Stromal cell of bone marrow (primary cell): ENCODE measurements at places on chromosomes 2 and 18.

GRCh38 chr2:205161156-205161839, 521.0 kb upstream of the NRP2 start:
- no peak for DNase-seq

GRCh38 chr2:45723857-45724256, 72.4 kb downstream of the PRKCE start:
- no peak for DNase-seq

DNA sequence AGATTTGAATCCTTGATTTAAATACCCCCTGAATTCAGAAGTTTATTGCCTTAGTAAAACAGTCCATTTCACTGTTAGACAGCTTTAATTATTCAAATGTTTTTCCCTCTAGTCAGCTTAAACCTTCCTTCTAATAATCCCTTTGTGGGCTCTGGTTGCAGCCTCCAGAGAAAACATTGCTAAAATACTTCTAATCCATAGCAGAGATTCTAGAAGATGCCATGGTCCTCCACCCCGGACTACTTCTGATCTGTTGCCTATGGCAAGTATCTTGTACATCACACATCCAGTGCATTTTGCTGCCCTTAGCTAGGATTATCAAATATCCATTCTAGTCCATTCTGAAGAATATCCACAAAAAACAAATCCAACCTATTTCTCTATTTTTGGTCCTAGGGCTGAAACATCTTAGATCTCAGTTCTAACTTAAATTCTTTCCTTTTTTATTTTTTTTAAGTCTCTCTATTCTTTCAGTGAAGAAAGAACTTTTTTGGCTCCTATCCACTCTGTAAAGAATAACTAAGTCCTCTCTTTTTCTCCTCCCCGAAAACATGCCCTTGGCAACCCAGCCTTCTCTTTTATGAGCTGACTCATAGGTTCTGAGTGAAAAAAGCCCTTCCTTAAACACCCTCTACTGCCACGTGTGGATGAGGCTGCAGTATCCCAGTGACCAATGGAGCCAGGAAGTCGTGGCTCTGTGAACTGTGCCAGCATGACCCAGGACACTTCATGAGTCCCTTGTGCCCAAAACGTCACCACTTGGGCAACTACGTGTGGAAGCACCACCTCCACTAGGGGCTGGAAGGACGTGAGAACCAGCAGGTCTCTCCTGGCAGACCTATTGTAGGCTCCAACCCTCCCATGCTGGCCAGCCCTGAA, 349.8 kb downstream of the TNS1 start:
- DNase-seq = peak; percentile 97

GRCh38 chr2:12642332-12642731, 74.4 kb upstream of the TRIB2 start:
- DNase-seq = no peak

DNA sequence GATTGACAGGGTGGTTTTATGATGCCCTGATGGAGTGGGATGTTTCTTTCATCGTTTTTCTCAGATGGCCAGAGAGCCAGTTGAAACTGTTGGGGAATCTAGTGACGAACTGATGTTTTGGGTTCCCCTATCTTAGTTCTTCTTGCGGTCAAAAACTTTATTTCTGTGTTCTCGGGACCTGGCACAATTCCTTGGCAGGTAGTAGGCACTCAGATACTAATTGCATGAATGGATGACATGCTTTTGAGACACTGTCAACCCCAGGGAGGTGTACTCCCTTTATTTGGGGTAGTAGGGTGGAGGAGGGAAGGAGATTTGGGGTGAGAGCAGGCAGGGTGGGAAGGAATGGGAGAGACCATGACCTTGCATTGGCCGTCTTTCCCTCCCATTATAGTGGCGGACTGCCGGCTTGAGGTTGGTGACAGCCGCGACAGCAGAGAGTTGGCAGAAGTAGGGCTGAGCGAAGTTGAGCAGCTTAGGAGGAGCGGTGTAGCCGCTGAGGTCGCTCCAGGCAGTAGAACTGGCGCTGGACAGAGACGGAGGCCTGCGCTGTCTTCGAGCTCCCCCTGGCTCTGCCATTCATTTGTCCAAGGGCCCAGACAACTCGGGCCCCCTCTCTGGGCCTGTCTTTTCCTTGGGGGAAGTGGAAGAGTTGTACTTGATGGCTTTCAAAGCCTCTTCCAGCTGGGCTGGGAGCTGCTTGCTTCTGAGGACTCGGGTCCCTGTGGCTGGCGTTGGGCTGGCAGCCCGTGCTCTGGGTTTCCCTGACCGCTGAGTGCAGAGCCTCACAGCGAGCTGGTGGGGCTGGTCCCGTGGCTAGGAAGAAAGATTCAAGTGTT, 2.6 kb downstream of the TET3 start:
- no peak for DNase-seq

- DNase-seq = no peak
These were observed 468 bp upstream of the SATB2 start for GRCh38 chr2:199458009-199458805.

- no peak for DNase-seq
These were observed 97.7 kb downstream of the XRCC5 start for GRCh38 chr2:216206821-216207220.

DNA sequence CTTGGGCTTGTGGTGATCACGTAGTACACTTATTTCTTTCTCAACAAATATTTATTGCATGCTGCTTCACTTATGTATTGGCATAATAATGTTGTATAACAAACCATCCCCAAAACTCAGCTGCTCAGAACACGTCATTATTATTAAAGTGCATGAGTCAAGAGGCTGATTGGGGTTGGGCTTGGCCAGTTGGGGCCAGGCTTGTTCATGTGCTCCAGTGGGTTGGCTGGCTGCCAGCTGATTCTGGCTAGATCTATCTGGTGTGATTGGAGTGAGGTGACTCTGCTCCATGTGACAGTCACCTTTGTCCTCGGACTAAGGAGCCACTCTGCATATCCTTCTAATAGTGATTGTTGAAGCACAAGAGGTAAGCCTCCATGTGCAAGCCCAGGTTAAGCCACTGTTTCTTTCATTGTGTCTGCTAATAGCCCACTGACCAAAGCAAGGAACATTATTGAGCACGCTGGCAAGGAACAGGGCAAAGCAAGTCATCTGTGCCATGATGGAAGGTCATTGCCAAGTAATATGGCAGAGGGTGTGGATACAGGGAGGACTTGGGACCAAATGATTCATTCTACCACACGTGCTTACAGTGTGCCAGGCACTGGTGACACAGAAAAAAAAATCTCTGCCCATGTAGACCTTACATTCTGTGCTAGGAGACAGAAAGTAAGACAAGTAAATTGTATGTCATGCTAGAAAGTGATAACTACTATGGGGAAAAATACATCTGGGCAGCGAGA, 63.3 kb upstream of the TMEM182 start:
- DNase-seq = peak; percentile 7

GRCh38 chr2:55014962-55015939, 35.0 kb downstream of the RTN4 start:
- DNase-seq = peak; percentile 73

DNA sequence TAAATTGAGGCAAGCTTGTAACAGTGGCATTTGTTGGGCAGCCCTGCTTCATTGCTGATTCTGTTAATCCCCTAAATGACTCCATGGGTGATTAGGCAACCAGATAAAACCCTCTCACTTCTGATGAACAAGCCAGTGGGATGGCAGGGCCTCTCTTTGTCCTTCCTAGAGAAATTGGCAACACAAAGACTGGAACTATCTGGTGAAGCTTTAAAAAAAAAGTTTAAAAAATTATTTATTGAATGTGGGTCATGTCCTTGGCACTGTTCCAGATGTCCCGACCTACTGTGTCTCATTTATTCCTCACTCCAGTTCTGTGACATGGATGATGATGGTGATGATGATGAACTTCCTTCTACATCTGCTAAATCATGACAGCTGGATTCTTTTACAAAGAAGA, 30.8 kb downstream of the NRP2 start:
- no peak for DNase-seq

- DNase-seq = no peak
These were observed 56.5 kb downstream of the SLC4A5 start for GRCh38 chr2:74286725-74287124.

GRCh38 chr18:47601581-47602272, 328.7 kb downstream of the SMAD2 start:
- DNase-seq = no peak

DNA sequence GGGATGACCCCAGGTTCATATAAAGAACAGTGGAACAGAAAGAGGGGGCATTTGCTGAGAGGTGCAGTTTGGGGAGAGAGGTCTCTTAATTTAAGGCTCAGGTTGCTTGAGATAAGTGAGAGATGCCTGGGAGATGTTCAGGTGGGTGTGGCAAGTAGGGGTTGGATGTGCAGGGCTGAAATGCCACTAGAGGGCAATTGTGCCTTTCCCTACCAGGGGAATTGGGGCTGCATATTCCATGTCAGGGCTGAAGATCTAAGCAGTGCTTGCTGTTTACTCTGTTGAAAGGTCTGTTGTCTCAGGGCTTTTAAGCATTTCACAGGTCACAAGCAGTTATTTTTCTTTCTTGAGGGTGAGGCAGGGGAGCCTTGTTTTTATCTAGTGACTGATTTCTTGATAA, 7.8 kb downstream of the CCDC85A start:
- no peak for DNase-seq

GRCh38 chr2:42041377-42042127, 6.3 kb upstream of the PKDCC start:
- DNase-seq = no peak

- no peak for DNase-seq
These were observed 218.1 kb downstream of the TPGS2 start for GRCh38 chr18:36610661-36611060.

DNA sequence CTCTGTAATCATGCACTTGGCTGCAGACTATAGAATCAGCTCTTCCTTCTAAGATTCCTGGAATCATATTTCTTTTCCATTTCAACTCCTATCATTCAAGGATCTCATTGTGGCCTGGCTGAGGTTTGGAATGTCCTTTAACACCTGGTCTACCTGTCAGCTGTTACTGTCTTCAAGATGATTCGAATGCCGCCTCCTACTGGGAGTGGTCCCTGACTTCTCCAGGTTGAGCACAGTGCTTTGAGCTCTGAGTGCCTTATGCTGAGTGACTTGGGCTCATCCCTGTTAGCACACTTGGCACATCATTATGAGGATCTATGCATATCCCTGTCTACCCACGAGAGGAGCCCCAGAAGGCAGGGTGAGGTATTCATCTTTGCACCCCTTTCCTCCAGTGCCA, 87.6 kb downstream of the MARCHF4 start:
- no peak for DNase-seq

DNA sequence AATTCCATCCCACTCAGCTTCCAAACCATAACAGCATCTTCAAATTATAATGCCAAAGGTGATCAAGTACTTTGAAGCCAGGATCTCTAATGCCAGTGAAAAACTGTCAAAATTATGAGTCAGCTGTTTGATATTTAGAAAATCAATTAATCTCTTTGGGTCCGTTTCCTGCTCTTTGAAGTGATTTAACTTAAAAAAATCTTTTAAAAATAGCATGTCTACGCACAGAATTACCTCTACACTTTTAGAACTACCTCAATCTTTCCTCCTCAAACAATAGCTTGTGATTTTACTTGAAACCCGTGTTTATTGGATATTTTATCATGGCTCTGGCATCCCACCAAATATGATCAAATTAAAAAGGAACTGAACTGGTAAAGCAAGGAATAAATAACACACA, 31.3 kb upstream of the TANK start:
- no peak for DNase-seq

DNA sequence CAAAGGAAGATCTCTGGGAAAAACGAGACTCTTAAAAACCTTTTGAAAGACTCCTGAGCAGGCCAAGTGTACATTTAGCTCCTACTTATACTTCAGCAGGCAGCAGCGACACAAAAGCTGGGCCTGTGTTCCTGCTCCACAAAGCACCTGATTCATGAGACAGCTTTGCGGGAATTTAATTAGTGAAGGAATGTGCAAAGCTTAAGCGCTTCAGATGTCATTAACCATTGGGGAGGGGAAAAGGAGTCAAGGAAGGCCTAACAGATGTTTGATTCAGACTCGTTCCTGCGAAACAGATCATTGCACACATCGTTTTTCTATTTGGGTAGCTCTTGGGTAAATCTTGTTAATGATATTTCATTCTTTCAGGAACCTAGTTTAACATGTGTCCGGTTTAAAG, 125.9 kb downstream of the MAIP1 start:
- no peak for DNase-seq

DNA sequence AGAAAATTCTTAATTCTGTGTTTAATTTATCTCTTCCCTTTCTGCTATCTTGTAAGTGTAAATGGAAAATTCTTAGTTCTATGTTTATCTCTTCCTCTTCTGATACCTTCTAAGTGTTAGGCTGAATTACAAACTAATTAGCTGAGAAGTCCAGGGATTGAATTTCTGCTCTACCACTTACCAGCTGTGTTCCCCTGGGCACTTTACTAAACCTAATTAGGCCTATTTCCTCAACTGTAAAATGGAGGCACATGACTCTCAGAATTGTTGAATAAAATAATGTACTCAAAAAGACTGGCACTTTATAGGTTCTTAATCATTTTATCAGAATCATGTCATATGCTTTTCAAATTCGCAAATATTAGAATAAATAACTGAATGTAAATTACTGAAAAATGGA, 146.3 kb downstream of the MAP2 start:
- DNase-seq = no peak

DNA sequence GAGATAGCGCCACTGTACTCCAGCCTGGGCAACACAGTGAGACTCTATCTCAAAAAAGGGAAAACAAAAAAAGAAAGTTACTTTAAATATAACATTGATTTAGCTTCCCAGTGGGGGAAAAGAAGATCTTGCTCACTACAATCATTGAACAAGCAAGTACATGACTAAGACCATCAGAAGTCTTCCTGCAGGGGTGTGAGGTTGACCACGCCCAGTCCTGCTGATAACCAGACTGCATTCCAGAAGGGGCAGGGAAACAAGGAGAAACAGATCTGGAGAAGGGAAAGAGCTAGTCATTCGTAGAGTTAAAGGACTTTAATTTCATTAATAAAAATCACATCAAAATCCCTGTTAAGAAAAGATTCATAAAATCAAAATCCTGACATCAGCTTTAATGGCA, 77.5 kb downstream of the EPHA4 start:
- no peak for DNase-seq

DNA sequence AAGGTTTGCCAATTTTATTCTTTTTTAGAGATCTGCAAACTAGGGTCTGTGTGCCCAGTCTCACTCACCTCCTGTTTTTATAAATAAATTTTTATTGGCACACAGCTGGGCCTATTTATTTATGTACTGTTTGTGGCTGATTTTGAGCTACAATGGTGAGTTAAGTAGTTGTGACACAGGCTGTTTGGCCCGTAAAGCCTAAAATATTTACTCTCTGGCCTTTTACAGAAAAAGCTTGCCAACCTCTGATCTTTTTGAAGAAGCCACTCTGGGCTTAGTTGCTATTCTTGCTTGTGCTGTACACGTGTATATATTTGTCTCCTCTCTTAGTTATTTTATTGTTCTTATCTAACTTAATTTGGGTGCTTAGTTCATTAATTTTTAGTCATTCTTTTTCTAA, 14.5 kb downstream of the NAB1 start:
- no peak for DNase-seq

DNA sequence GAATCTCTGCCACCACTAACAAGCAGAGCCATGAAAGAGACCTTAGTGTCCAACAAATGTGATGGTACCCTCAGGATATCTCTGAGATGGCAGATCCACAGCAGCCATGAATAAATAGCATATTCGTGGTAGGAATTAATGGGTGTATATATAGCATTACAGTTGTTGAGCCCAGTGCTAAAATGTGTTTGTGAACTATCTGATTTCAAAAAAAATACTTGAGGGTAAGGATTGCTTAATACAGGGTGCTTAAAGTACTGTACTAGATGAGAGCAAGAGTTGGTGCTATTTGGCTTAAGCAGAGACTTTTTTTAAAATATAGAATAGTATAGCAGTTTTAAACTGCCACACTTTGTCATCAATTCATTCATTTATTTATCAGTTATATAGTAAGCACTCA, 101.5 kb upstream of the GALNT5 start:
- no peak for DNase-seq
